Activated CD4-positive, alpha-beta T cell treated with anti-CD3 and anti-CD28 coated beads, Interleukin-2, amount 10 ng/mL, durations not matched to agents 24 days and 14 days (primary cell): ENCODE measurements at places on chromosomes 12 and 14.

- DNase-seq = no peak
Observed at GRCh38 chr14:102645746-102646440, 53.4 kb downstream of the RCOR1 start.

GRCh38 chr12:24044941-24045703, 95.7 kb upstream of the SOX5 start:
- no peak for DNase-seq

DNA sequence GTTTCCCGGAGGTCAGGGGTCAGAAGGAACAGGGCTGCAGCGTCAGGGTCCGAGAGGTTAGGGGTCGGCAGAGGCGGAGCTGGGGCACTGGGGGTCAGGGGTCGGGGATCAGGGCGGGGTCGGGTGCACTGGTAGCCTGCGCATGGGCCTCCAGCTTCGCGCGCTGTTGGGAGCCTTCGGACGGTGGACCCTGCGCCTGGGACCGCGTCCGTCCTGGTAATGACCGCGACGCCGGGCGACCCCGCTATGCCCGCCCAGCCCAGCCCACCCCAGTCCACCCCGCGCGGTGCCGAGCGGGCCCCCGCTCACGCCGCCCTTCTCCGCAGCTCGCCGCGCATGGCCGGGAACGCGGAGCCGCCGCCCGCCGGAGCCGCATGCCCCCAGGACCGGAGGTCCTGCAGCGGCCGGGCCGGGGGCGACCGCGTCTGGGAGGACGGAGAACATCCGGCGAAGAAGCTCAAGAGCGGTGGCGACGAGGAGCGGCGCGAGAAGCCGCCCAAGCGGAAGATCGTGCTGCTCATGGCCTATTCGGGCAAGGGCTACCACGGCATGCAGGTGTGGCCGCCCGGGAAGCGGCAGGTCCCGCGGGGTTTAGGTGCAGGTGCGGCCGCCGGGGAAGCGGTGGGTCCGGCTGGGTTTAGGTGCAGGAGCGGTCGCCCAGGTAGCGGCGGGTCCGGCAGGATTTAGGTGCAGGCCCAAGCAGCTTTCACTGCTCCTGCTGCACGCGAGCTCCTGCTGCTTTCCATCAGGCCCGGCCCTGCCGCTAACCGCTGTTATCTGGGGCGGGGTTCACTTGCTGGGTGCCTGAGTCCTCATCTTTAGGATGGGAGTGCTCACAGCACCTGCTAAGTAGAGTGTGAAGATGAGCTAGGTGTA, 743 bp downstream of the PUS1 start:
- peak; percentile 82 for DNase-seq

- no peak for DNase-seq
Observed at GRCh38 chr14:51619561-51619960, 32.1 kb upstream of the FRMD6 start.

GRCh38 chr12:92539110-92539749, 163.6 kb upstream of the PLEKHG7 start:
- peak; percentile 69 for DNase-seq

DNA sequence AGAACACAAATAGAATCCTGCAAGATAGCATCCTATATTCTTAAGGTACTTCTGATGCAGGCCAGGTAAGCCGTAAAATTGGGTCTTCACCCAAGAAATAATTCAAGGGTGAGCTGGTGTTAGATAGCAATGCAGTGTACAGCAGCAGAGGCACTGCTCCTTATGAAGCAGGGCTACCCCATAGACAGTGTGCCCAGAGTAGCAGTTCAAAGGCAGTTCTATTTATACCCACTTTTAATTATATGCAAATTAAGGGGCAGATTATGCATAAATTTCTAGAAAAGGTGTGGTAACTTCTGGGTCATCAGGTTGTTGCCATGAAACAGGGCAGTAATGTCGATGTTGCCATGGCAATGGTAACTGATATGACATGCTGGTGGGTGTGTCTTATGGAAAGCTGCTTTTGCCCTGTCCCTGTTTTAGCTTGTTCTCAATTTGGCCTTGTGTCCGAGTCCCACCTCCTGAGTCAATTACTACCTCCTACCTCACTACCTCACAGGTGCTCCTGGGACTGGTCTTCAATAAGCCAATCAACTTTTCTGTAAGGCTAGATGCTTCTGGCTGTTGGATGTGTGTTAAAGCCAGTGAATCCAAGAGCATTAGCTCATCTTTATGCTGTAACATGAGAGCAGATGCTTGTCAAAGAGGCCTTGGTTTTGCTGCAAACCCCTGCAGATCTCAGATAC, 61.0 kb downstream of the PPM1A start:
- no peak for DNase-seq

DNA sequence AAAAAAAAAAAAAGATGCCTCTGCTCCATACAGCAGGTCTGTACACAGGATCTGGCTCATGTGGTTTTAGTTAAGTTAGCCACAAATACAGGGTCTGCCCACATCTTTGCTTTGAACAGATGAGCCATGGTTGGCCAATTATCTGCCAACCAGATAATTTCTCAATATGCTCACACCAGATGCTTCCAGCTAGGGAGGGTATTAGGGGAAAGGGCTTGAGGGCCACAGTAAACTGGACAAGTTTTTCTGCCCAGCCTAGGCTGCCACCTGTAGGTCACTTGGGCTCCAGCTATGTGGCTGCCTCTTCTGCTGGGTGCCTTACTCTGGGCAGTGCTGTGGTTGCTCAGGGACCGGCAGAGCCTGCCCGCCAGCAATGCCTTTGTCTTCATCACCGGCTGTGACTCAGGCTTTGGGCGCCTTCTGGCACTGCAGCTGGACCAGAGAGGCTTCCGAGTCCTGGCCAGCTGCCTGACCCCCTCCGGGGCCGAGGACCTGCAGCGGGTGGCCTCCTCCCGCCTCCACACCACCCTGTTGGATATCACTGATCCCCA, 776 bp downstream of the RDH5 start:
- DNase-seq = no peak

GRCh38 chr14:74965486-74966153, 10.2 kb upstream of the PGF start:
- DNase-seq = no peak

GRCh38 chr14:68634332-68634731, 158.5 kb downstream of the ZFP36L1 start:
- DNase-seq = no peak

DNA sequence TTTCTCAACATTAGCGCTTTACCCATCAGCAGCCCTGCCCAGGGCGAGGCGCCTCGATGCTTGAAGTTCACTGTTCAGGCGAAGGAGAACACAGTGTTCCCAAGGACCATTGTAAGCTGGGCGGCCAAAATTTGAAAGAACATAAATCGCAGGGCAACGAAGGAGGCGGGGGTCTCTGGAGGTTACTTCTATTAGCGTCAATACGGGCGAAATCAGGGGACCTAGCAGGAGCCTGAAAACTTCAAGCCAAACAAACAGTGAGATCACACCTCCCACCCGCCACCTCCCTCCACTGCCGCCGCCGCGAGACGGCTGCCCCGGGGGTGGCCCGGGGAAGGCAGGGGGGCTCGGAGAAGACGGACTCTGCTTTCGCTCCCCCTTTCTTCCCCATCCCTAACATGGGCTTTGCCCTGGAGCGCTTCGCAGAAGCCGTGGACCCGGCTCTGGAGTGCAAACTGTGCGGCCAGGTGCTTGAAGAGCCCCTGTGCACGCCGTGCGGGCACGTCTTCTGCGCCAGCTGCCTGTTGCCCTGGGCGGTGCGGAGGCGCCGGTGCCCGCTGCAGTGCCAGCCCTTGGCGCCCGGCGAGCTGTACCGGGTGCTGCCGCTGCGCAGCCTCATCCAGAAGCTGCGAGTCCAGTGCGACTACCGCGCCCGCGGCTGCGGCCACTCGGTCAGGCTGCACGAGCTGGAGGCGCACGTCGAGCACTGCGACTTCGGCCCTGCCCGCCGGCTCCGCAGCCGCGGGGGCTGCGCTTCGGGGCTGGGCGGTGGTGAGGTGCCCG, at the start of gene PDZRN4:
TSS of gene PDZRN4 (plus strand) at position 263 of the 783 bp plus-strand sequence.
- no peak for DNase-seq

GRCh38 chr12:56838621-56839488, 75.7 kb downstream of the HSD17B6 start:
- no peak for DNase-seq

DNA sequence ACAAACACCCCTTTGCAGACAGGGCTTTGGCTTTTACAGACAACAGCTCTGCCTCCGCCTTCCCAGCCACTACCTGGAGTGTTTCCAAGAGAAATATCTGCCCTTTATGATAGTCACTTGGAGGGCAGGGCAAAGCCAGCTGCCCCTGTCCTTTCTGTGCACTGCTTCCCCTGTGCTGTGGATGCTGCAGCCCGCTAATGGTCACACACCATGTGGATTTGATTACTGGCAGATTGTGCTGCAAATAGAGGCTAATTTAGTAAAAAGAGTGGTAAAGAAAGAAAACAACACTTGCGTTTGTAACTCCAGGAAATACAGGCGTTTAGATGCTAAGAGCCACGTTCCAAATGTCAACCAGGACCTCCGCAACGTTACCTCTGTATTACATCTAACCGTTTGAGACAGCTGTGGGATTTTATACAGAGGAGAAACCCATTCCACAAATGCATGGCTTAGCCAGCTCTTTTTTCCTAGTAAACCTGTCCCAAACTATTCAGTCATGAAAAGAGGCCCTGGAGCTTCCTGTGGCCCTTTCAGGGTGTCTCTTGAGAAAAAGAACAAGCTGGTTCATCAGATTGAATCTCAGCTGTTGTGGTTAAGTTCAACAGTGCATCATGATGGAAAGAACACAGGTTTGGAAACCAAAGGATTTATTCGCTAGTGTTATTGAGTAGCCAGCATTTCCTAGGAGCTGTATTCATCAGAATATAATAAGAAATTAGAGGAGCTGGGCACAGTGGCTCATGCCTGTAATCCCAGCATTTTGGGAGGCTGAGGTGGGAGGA, 30.1 kb upstream of the PWP1 start:
- DNase-seq = no peak

GRCh38 chr14:50230701-50231474, 490 bp downstream of the SOS2 start:
- peak; percentile 83 for DNase-seq

DNA sequence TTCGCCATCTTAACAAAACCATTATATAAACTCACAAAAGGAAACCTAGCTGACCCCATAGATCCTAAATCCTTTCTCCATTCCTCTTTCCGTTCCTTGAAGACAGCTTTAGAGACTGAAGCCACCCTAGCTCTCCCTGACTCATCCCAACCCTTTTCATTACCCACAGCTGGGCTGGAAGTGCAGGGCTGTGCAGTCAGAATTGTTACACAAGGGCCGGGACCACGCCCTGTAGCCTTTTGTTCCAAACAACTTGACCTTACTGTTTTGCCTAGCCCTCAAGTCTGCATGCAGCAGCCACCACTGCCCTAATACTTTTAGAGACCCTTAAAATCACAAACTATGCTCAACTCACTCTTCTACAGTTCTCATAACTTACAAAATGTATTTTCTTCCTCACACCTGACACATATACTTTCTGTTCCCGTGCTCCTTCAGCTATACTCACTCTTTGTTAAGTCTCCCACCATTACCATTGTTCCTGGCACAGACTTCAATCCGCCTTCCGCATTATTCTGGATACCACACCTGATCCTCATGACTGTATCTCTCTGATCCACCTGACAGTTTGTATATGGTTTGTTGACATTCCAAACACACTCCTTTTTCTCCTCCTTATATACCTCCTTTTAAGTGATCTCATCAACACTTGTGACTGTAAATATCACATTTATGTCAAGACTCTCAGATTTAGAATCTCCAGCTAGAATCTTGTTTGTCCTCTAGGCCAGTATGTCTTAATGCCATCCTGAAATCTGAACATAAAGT, 208.7 kb downstream of the KITLG start:
- DNase-seq = no peak

DNA sequence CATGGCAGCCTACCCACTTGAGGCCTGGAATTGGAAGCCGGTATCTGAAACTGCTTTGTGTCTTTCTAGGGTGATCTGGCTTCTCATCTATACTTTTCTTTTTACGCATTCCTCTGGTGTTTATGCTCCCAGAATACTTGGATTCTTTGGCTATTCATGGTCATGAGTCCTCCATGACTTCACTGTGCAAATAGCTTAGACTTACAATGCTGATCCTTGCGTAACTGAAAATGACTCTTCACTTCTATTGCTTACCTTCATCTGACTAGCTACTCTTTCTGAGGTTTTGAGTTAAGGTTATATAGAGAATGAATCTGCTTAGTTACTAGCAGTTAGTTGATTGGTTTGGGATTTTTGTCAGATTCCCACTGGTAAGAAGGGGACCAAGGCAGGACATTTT, 121.7 kb upstream of the NOVA1 start:
- DNase-seq = no peak

DNA sequence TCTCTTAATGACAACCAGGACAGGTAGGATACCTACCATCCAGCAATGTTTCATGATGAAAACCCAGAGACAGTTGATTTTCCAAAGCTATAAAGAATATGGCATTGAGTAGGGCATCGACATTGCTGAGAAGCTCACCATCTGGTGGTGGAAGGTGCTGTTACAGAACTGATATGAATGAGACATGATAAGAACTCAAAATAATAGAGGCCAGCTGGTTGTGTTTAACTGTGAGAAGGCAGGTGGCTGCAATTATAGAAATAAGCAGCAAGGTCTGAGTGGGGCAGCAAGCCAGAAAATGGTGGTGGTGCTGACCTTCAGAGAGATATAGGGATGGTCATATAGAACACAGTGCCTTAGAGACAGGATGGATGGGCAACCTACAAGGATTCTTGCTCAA, 449.7 kb downstream of the BTG1 start:
- DNase-seq = no peak

DNA sequence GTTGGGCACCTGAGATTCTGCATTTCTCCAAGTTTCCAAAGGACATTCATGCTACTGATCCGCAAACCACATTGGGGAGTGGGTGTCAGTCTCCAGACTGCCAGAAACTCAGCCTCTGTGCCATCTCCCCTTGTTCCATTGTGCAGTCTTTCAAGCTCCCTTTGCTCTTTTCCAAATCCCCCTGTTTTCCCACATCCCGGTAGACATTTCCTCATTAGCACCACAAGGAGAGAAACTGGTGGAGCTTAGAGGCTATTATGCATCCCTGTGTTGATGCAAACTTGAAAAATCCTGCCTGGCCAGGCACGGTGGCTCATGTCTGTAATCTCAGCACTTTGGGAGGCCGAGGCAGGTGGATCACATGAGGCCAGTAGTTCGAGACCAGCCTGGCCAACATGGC, 10.7 kb downstream of the CCDC63 start:
- no peak for DNase-seq

DNA sequence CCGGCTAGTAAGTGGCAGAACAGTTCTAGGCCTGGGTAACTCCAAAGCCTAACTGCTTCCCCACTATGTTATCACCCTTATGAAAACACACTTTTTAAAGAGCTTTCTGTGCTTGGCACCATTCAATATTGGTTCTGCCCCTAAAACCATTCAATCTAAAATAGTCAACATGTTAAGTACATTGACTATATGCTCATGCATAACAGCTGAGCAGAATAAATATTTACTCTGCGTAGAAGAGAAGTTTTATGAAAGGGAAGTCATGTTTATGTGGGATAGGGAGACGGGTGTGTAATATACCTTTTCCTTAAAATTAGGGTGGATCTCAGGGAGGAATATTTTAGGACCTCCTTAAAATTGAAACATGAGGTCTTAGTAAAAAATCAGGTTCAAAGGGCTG, 80.5 kb downstream of the SAMD4A start:
- no peak for DNase-seq

- no peak for DNase-seq
Observed at GRCh38 chr14:33866425-33867088, 84.3 kb downstream of the EGLN3 start.
